Vagina (tissue), 2 donors: ENCODE measurements at places on chromosomes 1 and 21.

DNA sequence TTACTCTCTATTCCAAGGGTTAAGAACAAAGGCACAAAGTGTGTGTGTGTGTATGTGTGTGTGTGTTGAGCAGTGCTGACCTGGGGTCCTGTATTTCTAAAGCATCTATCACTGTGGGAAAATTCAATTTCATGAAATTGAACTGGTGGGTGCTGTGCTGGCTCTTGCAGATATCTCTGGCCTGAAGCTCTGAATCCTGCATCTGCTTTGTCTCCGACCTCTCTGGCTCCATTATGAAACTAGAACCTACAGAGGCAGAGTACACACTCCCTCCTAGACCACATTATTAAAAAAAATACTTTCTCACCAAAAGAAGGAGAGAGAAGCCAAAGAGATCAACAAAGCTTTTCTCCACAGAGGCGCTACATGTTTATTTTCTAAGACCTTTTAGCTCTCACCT, 88.4 kb upstream of the PDE4B start:
- no peak overlapping the region for H3K4me3 ChIP-seq
- no peaks in the 10 kb centered on the region for H3K36me3 ChIP-seq
- no peak overlapping the region for H3K27ac ChIP-seq
- no peak for DNase-seq

GRCh38 chr1:8980656-8981055, 35.0 kb downstream of the CA6 start:
- no peak for DNase-seq
- H3K27me3 ChIP-seq: no peaks in the 10 kb centered on the region
- H3K4me1 ChIP-seq: peaks cover 5% of the 10 kb centered on the region

- no peak overlapping the region for H3K27ac ChIP-seq
- no peaks in the 10 kb centered on the region for H3K27me3 ChIP-seq
- H3K36me3 ChIP-seq: no peaks in the 10 kb centered on the region
- H3K4me1 ChIP-seq: no peaks in the 10 kb centered on the region
- H3K4me3 ChIP-seq: no peak overlapping the region
Observed at GRCh38 chr1:62382658-62382955, 54.2 kb upstream of the USP1 start.

DNA sequence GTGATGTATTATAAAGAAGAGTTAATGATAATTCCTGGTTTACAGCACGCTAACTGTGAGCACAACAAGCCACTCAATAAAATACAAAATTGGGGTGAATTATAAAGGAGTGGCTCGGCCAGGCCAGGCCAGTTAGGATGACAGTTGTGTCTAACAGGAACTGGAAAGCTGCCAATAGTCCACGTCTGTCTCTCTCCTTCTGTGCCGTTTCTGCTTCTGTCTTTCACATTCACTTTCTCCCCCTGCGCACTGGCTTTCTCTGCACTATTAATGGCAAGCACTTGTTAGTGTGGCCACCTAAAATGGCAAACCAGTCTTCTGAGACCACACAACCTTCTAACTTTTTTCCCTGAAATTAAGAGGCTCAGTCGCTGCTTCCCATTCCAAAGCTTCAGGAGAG, 394.3 kb downstream of the NTNG1 start:
- no peak overlapping the region for H3K4me3 ChIP-seq
- peaks cover 21% of the 10 kb centered on the region for H3K4me1 ChIP-seq
- H3K27me3 ChIP-seq: no peaks in the 10 kb centered on the region

- H3K36me3 ChIP-seq: no peaks in the 10 kb centered on the region
- DNase-seq: no peak
- no peaks in the 10 kb centered on the region for H3K4me1 ChIP-seq
- no peaks in the 10 kb centered on the region for H3K27me3 ChIP-seq
Observed at GRCh38 chr1:231213831-231214573, 27.0 kb upstream of the GNPAT start.

GRCh38 chr1:183097438-183098051, 74.3 kb downstream of the LAMC1 start:
- H3K27me3 ChIP-seq: no peaks in the 10 kb centered on the region
- peaks cover 81% of the 10 kb centered on the region for H3K4me1 ChIP-seq
- no peaks in the 10 kb centered on the region for H3K36me3 ChIP-seq
- peak overlapping the region; percentile 37 for H3K27ac ChIP-seq

- no peak for DNase-seq
- no peaks in the 10 kb centered on the region for H3K36me3 ChIP-seq
- H3K4me1 ChIP-seq: no peaks in the 10 kb centered on the region
- no peak overlapping the region for H3K27ac ChIP-seq
Observed at GRCh38 chr1:78038071-78038470, 7.7 kb upstream of the GIPC2 start.

- H3K4me3 ChIP-seq: peak overlapping the region; percentile 97
- H3K27me3 ChIP-seq: no peaks in the 10 kb centered on the region
- DNase-seq: no peak
- peaks cover 74% of the 10 kb centered on the region for H3K4me1 ChIP-seq
- H3K36me3 ChIP-seq: no peaks in the 10 kb centered on the region
Observed at GRCh38 chr1:207868251-207868773, 42.6 kb downstream of the CD34 start.

GRCh38 chr1:207659545-207660153, 14.7 kb downstream of the CR1L start:
- H3K4me3 ChIP-seq: no peak overlapping the region
- no peaks in the 10 kb centered on the region for H3K4me1 ChIP-seq
- no peaks in the 10 kb centered on the region for H3K36me3 ChIP-seq

DNA sequence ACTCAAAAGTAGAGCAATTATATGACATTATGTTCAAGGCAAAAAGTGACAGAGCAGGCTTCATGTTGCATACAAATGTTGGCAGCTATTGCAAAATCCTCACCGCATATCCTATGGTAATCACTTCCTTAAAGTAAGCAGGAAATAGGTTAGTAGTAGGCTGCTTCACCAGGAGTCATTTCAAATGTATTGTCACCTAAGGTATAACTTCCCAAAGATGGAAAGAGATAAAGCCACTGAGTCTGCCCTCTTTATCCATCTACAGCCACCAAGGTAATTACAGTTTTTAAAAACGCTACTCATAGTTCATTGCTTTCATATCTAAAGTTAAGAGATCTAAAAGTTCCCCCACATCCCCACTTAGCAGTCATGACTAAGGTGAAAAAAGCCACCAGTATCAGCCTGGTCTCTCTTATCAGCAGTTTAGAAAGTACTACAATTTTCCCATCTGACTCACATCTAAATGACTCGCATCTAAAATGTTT, 31.6 kb upstream of the UBE2U start:
- H3K27ac ChIP-seq: no peak overlapping the region
- H3K4me1 ChIP-seq: peaks cover 24% of the 10 kb centered on the region
- H3K27me3 ChIP-seq: no peaks in the 10 kb centered on the region
- H3K36me3 ChIP-seq: no peaks in the 10 kb centered on the region
- H3K4me3 ChIP-seq: no peak overlapping the region

GRCh38 chr1:228899421-228899956, 164.2 kb downstream of the RHOU start:
- H3K4me3 ChIP-seq: no peak overlapping the region
- peak overlapping the region; percentile 59 for H3K27ac ChIP-seq
- peaks cover 42% of the 10 kb centered on the region for H3K4me1 ChIP-seq
- H3K36me3 ChIP-seq: no peaks in the 10 kb centered on the region
- no peak for DNase-seq

GRCh38 chr1:205298191-205298994, 23.2 kb downstream of the NUAK2 start:
- no peaks in the 10 kb centered on the region for H3K36me3 ChIP-seq
- peaks cover 34% of the 10 kb centered on the region for H3K4me1 ChIP-seq
- no peak overlapping the region for H3K4me3 ChIP-seq

GRCh38 chr1:182990413-182991144, 32.6 kb upstream of the LAMC1 start:
- no peak for DNase-seq
- no peaks in the 10 kb centered on the region for H3K4me1 ChIP-seq
- H3K4me3 ChIP-seq: no peak overlapping the region
- H3K36me3 ChIP-seq: no peaks in the 10 kb centered on the region
- no peaks in the 10 kb centered on the region for H3K27me3 ChIP-seq

DNA sequence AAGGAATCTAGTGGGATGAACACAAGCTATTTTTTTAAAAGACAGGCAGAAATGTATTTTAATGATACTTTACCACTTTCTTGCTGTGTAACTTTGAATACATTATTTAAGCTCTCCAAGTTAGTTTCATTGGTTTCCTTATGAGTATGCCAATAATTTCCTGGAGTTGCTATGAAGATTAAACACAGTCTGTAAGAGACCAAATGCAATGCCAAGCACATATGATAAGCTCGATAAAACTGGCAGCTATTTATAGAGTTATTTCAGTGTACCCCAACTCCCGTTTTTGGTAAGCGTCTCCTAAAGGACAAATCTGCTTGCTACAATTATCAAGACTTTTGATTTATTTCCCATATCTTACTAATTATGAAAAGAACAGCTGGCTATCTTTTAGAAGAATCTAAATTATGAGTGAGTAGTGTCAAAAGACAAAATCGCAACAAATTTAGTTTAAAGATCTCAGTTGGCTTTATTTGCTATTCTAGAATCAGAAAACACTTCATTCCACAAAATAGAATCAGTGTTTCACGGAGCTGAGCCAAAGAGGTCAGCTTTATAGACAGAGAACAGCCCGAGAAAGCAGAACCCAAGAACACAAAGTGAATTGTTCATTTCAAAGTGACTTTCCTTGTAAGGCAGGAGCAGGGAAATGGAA, 7.2 kb upstream of the MAP10 start:
- H3K4me3 ChIP-seq: no peak overlapping the region
- H3K36me3 ChIP-seq: no peaks in the 10 kb centered on the region
- peaks cover 5% of the 10 kb centered on the region for H3K4me1 ChIP-seq
- DNase-seq: no peak
- H3K27ac ChIP-seq: no peak overlapping the region

- H3K27me3 ChIP-seq: no peaks in the 10 kb centered on the region
- no peak overlapping the region for H3K4me3 ChIP-seq
- no peak overlapping the region for H3K27ac ChIP-seq
- H3K36me3 ChIP-seq: no peaks in the 10 kb centered on the region
- H3K4me1 ChIP-seq: no peaks in the 10 kb centered on the region
- DNase-seq: no peak
Observed at GRCh38 chr1:196661345-196661744, 9.5 kb downstream of the CFH start.

- no peak for DNase-seq
- no peak overlapping the region for H3K27ac ChIP-seq
- no peaks in the 10 kb centered on the region for H3K27me3 ChIP-seq
- peaks cover 9% of the 10 kb centered on the region for H3K4me1 ChIP-seq
- no peak overlapping the region for H3K4me3 ChIP-seq
- no peaks in the 10 kb centered on the region for H3K36me3 ChIP-seq
Observed at GRCh38 chr21:31447505-31447904, 103.4 kb upstream of the TIAM1 start.

GRCh38 chr1:46174448-46175231, at the start of gene TSPAN1:
TSPAN1 (plus strand) TSS chr1:46175087; CDS start chr1:46181108, 6,021 bp downstream.
- H3K36me3 ChIP-seq: no peaks in the 10 kb centered on the region
- no peak within 1 kb of the TSS for H3K4me3 ChIP-seq
- H3K27ac ChIP-seq: peak within 1 kb of the TSS; percentile 73
- no peaks in the 10 kb centered on the region for H3K27me3 ChIP-seq
- H3K4me1 ChIP-seq: peaks cover 47% of the 10 kb centered on the region

- H3K27me3 ChIP-seq: no peaks in the 10 kb centered on the region
- H3K4me3 ChIP-seq: no peak overlapping the region
- H3K36me3 ChIP-seq: no peaks in the 10 kb centered on the region
- H3K4me1 ChIP-seq: no peaks in the 10 kb centered on the region
Observed at GRCh38 chr1:190147616-190148015, 330.0 kb downstream of the BRINP3 start.

DNA sequence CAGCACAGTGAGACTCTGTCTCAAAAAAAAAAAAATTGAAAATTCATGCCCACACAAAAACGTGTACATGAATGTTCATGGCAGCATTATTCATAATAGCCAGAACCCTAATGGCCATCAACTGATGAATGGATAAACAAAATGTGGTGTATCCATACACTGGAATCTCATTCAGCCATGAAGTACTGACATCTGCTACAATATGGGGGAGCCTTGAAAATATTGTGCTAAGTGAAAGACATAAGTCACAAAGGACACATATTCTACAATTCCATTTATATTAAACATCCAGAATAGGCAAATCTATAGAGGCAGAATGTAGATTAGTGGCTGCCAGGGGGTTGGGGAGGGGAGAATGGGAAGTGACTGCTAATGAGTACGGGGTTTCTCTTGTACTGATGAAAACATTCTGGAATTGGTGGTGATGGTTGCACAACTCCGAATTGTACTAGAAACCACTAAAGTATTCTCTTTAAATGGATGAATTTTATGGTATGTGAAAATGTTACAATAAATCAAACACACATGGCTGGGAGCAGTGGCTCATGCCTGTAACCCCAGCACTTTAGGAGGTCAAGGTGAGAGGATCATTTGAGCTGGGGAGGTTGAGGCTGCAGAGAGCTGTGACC, 33.0 kb upstream of the KCNN3 start:
- no peaks in the 10 kb centered on the region for H3K4me1 ChIP-seq
- no peak for DNase-seq
- H3K36me3 ChIP-seq: no peaks in the 10 kb centered on the region
- H3K27ac ChIP-seq: no peak overlapping the region
- no peak overlapping the region for H3K4me3 ChIP-seq

- H3K27ac ChIP-seq: no peak overlapping the region
- H3K4me3 ChIP-seq: no peak overlapping the region
- H3K27me3 ChIP-seq: no peaks in the 10 kb centered on the region
- H3K36me3 ChIP-seq: no peaks in the 10 kb centered on the region
- peaks cover 12% of the 10 kb centered on the region for H3K4me1 ChIP-seq
Observed at GRCh38 chr1:110249256-110249655, 39.1 kb downstream of the KCNC4 start.

GRCh38 chr1:200795156-200795555, 56.5 kb downstream of the CAMSAP2 start:
- DNase-seq: no peak
- H3K27me3 ChIP-seq: no peaks in the 10 kb centered on the region

GRCh38 chr1:205477759-205478247, 22.0 kb upstream of the BLACAT1 start:
- DNase-seq: no peak
- H3K36me3 ChIP-seq: no peaks in the 10 kb centered on the region
- no peaks in the 10 kb centered on the region for H3K4me1 ChIP-seq
- no peaks in the 10 kb centered on the region for H3K27me3 ChIP-seq
- H3K27ac ChIP-seq: no peak overlapping the region

GRCh38 chr21:42398436-42399028, 2.7 kb upstream of the TMPRSS3 start:
- H3K27ac ChIP-seq: no peak overlapping the region
- H3K4me3 ChIP-seq: no peak overlapping the region
- H3K36me3 ChIP-seq: no peaks in the 10 kb centered on the region

DNA sequence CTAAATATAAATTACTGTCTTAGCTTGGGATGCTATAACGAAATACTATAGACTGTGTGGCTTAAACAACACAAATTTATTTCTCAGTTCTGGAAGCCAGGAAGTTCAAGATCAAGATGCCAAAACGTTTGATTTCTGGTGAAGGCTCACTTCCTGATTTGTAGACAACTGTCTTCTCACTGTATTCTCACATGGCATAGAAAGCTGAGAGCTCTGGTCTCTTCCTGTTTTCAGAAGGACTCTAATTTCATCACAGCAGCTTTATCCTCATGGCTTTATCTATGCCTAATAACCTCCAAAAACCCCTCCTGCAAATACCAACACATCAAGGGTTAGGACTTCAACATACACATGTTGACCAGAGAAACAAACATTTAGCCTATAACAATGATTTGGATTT, 1795.5 kb downstream of the MRPL39 start:
- no peaks in the 10 kb centered on the region for H3K36me3 ChIP-seq
- H3K4me1 ChIP-seq: no peaks in the 10 kb centered on the region
- H3K4me3 ChIP-seq: no peak overlapping the region
